Endothelial cell of umbilical vein (primary cell): ENCODE measurements at places on chromosomes 7 and 10. TPM values are rescaled to one million over a fixed set of nuclear protein-coding genes. Genes with fewer than 3 reads are reported as not detected.

Gene PDE1C
- polyA plus RNA-seq, result 0.75 and 0.90 TPM in 2 replicates

Gene OPN1SW
- not detected in 2 replicates for polyA plus RNA-seq

Gene LAMB4
- 0.15 and 0.43 TPM in 2 replicates for polyA plus RNA-seq

Gene KCND2
- not detected in 2 replicates for polyA plus RNA-seq

Gene MUC3A
- polyA plus RNA-seq, result not detected in 2 replicates

Gene SH2D4B
- not detected in 2 replicates for polyA plus RNA-seq

Gene SFTPA1
- not detected in 2 replicates for polyA plus RNA-seq

Gene HPS1
- 67.5 and 81.3 TPM in 2 replicates for polyA plus RNA-seq

- DNase-seq, result no peak
These were observed 39.4 kb upstream of the ZNF107 start for GRCh38 chr7:64626557-64626956.

DNA sequence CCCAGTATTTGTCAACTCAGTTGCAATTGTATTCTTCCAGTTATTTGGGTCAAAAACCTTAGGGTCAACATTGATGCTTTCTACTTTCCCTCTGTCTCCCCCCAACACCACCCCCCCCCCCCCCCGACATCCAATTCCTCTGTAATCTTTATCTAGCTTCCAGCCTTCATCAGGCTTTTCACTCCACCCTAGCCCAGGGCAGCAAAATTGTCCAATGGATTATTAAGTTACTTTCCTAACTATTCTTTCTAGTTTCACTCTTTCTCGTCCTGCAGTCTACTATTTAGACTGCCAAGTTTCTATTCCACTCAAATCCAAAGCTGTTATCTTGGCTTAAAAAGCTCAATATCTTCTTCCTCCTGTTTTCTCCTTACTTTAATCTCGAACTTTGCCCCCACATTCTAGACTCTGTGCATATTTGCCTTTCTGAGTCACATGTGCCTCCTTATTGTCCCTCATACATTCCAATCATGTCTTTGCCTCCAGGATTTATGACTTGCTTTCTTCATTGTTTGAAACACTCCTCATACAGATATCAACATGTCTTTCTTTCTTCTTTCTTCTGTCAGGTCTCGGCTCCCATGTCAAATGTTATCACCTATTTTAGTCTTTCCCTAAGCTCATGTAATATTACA lies 196.6 kb upstream of the TMEM196 start:
- DNase-seq, result peak; percentile 70

GRCh38 chr10:93992400-93993030 lies 1.2 kb upstream of the PLCE1 start:
- no peak for DNase-seq

- DNase-seq, result peak; percentile 54
These were observed 1.7 kb downstream of the ABCC2 start for GRCh38 chr10:99784016-99784726.

- no peak for DNase-seq
These were observed 58.8 kb upstream of the HBP1 start for GRCh38 chr7:107109955-107110354.

GRCh38 chr10:115029452-115030375 lies 63.5 kb upstream of the ATRNL1 start:
- DNase-seq, result no peak

GRCh38 chr7:42726066-42726785 lies 185.6 kb downstream of the C7orf25 start:
- DNase-seq, result no peak

DNA sequence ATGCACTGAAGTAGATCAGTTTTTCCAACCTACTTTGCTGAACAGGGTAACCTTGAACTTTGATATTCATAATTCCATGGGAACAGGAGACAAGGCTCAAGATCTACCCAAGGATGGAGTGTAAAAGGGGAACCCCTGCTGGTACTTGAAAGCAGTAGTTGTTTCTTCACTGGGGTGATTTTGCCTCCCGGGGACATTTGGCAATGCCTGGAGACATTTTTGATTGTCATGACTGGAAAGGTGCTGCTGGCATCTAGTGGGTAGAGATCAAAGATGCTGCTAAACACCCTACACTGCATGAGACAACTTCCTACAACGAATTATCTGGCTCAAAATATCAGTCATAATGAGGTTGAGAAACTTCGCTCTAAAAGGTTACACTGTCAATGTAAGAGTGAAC lies 214.8 kb upstream of the CTBP2 start:
- no peak for DNase-seq

DNA sequence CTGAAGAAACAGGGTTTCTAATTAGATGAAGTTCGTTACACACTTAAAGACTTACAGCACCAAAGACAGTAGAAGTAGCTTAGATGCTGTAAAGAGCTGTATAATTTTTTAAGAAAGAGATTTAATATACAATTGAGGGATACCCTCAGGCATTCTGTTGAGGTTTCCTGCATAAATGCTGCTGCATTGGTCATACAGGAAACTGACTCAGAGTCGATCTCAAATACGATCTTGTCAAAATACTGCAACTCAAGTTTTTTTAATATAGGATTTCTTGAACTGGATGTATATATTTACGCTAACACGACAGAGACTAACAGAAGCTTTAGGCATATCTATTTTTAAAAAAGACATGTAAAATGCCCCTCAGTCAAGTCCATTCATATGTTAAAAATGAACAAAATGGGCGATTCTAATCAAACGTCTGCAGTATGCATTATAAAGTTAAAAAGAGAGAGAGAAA lies 2.4 kb upstream of the ARID5B start:
- DNase-seq, result peak; percentile 81

DNA sequence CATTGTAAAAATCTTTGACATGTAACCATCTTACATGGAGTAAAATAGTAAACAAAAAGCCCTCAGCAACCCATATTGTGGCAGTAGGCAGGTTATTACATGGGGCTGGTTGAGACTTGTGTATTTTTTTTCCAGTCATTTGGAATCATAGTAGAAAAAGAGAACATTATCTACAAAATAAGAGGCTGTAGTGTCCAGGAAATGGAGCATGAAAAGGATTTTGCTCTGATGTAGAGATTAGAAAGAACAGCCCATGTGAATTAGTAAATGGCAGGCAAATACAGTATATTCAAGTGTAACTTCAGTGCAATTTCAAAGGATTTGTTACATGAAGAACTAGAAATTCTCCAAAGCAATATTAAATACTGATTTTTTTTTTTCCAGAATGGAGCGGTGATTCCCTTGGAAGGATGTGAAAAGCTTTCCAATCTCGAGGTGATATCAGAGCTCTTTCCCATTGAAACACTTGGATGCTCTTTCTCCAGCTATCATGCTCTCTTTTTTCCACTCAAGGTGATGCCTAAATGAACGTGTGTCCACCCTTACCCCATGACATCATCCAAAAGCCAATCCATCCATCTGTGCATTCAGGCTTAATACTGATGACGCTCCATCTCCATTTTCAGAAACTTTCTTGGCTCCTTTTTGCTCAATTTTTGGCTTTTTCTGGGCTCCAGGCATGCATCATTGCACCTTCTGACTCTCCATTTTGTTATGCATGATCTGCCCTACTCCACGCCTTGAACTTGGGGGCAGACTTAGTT lies 1034.7 kb downstream of the TYW1 start:
- DNase-seq, result no peak

- no peak for DNase-seq
These were observed 75.9 kb downstream of the BUB3 start for GRCh38 chr10:123229927-123230630.

DNA sequence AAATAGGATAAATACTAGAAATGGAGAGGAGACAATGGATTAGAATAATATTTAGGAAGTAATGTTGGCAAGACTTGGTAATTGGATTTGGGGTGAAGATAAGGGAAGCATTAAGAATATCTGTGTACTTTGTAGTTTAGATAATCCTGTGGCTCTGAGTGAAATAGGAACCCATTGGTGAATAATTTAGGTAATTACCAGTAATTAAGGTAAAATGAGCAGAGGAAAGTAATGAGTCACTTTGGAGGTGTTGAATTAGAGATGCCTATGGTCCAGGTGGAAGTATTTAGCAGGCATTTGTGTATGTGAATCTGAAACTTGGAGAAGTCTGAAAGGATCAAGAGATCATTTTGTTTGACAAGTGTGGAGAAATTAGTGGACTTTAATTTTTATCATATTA lies 5.7 kb downstream of the C1GALT1 start:
- DNase-seq, result no peak

GRCh38 chr7:140230516-140230860 lies 53.7 kb upstream of the KDM7A start:
- DNase-seq, result no peak

- peak; percentile 56 for DNase-seq
These were observed 186.8 kb downstream of the USP6NL start for GRCh38 chr10:11424456-11425295.

- DNase-seq, result no peak
These were observed 735 bp downstream of the ZNF394 start for GRCh38 chr7:99499371-99499720.

GRCh38 chr10:70404036-70404786 lies at the start of gene EIF4EBP2:
Gene EIF4EBP2, plus strand, starts transcription at chr10:70404145. Its CDS starts 257 bp downstream, at chr10:70404402.
- DNase-seq, result peak; percentile 99

DNA sequence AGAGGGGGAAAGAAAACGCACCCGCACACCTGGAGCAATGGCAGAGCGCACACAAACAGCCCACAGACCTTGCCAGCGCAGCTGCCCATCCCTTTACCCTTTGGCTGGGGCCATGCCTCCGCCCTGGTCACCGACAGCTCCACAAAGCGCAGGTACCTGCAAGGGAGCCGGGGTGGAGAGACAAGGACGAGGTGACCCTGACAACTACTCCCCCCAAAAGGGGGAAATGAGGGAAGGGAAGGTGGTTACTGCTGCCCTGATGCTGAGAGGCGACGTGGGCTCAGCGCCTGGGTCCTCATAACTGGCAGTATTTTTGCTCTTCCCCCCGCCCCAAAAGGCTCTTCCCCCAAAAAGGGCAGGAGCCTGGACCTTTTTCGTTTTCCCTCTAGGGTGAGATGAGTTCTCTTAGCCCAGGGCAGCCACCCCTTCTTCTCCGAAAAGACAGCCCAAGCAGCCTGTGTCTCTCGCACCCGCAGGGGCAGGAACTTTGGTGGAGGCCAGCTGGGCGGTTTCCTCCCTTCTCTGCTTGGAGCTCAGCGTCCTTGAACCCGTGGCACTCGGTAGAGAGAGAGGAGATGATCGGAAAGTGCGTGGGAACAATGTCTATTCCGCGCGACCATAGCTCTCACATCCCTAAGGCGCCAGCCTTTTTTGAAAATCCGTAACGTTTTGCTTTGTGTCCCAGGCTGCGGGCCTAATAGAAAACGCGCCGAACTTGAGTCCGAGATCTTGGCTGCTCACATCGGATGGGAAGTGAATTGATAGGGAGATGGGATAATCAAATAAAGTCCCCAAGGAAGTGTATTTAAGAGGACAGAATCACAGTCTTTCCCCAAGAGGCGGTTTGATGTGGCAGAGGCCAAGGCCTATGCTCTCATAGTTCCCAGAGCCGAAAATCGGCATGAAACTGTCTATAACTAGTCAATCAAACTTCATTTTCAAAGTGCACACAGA lies 1.0 kb downstream of the NKX2-3 start:
- no peak for DNase-seq

DNA sequence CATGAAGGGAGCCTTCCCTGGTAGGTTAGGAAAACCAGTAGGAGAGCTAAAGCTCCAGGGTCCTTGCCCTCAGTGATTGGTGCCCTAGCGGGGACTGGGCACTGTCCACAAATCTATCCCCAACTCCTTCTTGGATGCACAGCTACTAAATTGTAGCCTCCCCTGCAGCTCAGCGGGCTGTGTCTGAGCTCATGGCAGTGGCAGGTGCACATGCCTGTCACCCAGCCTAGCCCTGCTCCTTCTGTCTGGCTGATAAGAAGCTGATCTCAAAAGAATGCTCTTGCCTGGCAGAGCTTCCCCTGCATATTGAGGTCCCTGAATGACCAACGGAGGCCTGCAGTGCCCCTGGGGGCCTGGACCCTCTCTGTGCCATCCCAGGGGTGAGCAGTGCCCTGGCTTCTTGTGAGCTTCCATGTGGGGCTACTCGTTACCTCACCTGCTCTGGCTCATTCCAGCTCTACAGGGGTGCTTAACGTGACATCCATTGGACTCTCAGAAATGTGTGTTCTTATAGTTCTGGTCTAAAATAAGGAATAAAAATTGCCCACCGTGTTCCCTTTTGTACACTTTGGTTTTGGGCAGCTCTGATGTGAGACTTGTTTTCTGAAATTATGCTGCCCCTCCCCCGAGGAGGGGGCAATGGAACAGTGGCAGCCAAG lies 59.8 kb upstream of the ANTXRL start:
- no peak for DNase-seq

GRCh38 chr10:91521439-91521838 lies 111.3 kb downstream of the HECTD2 start:
- no peak for DNase-seq

DNA sequence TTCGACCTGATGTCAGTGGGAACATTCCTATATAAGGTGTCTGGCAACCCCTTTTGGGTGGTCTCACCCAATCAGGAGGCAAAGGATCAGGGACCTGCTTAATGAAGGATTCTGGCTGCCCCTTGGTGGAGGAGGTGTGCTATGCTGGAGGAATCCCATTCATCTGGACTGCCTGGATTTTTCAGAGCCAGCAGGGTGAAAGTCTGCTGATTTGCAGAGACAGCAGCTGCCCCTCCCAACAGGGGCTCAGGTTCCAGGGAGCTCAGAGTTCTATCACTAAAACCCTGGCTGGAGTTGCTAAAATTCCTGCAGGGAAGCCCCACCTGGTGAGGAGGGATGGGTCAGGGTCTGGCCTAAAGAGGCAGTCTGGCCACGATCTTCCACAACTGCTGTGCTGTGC lies 398.5 kb upstream of the CNTNAP2 start:
- DNase-seq, result no peak

DNA sequence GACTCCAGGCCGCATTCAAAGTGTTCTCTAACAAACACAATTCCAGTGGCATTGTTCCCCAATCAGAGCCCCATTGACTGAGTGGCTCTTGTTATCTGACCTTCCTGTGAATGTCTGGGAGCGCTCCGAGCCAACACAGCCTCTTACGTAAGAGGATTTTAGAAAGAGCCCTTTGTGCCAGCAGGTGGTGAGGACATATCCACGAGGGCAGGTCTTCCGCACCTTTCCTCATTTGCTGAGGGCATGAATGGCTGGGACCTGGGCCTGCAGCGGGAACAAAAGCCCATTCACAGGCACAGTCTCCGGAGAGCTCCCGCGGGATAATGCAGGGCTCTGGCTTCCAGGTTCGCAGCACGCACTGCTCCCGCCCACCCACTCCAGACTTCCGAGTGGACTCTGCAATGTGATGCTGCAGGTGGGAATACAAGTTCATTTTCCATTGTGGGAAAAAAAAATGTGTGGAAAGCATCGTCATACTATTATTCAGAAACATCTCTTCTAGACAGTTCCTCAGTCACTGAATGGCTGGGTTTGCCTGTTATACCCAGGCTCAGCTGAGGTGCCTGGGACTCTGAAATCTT lies 295.0 kb upstream of the IGFBP3 start:
- no peak for DNase-seq

DNA sequence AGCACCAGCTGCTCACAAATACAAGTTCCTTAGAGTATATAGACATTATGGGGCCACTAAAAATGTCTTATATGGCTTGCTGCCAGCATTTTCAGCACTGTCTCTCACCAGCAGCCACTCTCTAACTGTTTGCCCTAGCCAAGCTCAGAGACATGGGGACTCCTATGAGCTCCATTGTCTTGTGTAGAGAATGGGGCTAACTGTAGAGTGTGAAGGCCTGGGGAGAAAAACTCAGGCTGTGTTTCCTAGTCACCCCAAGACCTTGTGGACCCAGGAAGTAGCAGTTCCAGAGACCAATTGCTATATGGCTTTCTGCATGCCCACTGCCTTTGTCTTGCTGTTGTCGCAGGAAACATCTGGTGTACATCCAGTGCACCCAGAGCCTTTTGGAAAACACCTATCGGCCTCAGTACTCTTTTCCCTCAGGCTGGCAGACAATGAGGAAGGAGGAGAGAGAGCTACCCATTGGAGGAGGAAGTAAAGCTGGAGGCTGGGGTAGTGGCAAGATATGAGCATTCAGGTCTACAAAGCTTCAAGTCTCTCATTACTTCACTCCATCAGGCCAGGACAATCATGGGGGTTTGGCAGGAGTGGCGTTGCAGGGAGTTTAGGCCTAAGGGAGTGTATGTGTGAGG lies 28.4 kb downstream of the ENTPD1 start:
- DNase-seq, result no peak
